ENCODE measurements at places on chromosomes 7 and 10.

GRCh38 chr10:13348216-13349017 is at the start of gene SEPHS1:
TSS of gene SEPHS1 (minus strand) at chr10:13348293. CDS start at chr10:13344950, 3,343 bp downstream.
- peak; percentile 89 for DNase-seq

- no peak for DNase-seq
These were observed 13.2 kb downstream of the CALML5 start for GRCh38 chr10:5485948-5486852.

DNA sequence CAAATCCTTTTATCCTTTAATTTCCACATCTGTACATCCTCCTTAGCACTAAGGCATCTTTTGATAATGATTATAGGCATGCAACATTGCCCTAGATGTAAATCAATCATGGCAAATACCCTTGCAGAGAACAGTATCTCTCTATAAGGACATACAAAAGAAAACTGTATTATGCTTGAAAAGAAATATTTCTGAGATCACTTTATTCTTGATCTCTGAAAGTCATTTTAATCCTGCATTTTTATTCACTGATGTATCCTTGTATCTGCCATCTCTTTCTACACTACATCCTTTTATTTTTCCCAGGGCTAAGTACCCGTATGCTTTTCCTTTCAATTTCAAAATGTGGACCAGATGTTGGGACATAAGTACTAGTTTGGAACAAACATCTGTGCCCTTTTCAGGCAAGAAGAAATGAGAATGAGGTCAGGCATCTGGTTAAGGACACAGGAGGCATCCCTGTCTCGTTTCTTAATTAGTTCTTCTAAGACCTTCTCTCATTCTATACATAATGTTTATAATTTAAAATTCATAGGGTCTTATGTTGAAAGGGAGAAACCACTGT is 338.6 kb downstream of the CNTNAP2 start:
- DNase-seq: no peak

GRCh38 chr10:777913-778479 is 88.5 kb upstream of the DIP2C start:
- no peak for DNase-seq

DNA sequence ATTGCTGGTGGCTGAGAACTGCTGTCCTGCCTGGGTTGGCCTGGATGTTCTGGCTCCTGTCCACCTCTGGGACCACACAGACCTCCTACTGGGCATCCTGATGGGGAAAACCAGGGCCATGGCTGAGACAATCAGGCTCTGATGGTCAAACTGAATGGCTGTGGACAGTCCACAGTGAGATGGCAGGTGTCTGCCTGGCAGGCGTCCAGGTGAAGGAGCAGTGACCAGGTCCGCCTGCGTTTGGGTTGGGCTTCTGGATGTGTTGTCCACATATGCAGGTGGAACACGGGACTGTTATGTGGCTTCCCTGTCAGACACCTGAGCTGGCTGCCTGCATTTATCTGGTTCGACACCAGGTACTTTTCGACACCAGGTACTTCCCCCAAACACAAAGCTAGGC is 241.7 kb downstream of the BUB3 start:
- DNase-seq: no peak

GRCh38 chr7:151383638-151384351 is 26.0 kb downstream of the WDR86 start:
- no peak for DNase-seq

- DNase-seq: no peak
These were observed 184.1 kb downstream of the DOCK4 start for GRCh38 chr7:112022128-112022527.

DNA sequence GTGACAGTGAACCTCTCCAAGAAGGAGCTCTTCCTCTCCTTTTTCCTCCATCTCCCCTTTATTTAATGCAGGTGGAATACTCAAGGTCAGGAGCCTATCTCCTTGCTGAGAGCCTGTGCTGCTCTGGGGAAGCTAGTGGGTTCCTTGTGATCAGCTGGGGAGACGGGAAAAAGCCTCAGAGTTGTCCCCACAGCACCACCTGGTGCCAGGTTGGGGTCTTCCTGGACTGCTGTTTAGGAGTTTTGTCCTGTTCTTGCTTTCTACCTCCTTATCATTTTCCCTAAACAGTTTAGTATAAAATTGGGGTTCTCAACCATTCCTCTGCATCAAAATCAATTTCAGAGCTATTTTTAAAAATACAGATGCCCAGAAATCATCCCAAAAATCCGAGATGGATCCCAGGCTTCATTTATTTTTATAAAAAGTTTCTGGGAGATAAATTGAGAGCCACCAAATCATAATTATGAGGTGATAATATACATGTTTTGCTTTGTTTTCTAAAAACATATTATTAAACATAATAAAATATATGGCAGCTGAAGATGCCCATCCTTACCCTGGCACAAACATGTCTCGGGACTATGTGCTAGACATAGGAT is 44.3 kb downstream of the MACC1 start:
- peak; percentile 35 for DNase-seq

- DNase-seq: no peak
These were observed 110.3 kb upstream of the TNRC18 start for GRCh38 chr7:5533821-5534367.

DNA sequence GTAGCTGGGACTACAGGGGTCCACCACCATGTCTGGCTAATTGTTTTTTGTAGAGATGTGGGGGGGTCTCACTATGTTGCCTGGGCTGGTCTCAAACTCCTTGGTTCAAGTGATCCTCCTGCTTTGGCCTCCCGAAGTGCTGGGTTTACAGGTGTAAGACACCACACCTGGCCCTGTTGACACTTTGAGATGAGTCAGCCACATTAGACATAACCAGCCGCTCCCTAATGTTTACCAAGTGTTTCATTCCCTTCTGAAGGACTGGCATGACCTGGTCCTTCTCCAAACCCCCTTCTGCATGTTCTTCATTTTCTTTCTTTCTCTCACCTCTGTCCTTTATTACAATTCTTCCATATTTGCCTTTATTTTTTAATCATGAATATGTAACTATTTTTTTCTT is 67.8 kb downstream of the TAF3 start:
- DNase-seq: no peak

DNA sequence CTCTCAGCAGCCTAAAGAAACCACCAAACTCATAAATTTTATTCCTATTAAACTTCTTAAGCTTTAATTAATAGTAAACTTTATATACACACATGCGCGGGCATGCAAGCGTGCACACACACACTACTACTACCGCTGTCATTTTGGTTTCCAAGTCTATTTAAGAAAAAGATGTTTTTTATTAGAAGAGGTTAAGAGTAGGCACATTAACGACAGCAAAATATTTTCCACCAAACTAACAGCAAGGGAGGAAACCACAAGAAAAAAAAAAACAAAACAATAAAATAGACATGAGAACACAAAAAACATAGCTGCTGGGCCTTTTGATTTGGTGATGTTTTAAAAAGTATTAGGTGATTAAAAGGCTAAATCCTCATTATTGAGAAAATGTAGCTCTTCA is 28.6 kb downstream of the RTKN2 start:
- no peak for DNase-seq

DNA sequence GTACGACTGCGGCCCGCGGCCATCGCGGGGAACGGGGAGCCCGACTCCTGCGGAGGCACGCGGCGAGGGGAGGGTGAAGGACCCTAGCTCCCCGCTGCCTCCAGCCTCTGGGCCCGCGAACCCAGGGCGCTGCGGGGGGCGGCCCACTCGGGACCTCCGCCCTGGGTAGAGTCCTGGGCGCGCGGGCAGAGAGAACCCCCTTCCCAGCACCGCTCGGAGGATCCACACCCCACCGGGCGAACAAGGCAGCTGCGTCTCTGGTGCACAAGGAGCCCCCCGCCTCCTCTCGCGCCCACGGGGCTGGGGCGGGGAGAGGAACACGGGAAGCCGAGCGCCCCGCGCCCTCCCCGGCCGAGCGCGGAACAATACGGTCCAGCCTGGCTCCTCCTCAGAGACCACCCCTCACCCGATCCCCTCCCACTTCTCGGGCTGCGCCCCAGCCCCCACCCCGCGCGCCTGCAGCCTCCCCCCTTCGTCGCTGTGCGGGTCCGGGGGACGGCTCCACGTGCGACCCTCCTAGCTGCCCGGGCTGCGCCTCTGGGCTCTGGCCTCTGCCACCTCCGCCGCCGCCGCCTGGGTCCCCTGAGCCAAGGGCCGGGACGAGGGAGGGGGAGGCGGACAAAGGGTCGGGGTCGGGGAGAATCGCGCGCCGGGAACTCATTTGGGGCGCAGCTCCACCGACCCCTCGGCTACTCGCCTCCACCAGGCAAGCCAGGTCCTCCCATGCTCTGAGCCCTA is at the start of gene WDR86:
Gene WDR86, minus strand, starts transcription at position 372 of the 738 bp plus-strand sequence. CDS start 449 bp downstream, outside the sequence.
- DNase-seq: peak; percentile 52

DNA sequence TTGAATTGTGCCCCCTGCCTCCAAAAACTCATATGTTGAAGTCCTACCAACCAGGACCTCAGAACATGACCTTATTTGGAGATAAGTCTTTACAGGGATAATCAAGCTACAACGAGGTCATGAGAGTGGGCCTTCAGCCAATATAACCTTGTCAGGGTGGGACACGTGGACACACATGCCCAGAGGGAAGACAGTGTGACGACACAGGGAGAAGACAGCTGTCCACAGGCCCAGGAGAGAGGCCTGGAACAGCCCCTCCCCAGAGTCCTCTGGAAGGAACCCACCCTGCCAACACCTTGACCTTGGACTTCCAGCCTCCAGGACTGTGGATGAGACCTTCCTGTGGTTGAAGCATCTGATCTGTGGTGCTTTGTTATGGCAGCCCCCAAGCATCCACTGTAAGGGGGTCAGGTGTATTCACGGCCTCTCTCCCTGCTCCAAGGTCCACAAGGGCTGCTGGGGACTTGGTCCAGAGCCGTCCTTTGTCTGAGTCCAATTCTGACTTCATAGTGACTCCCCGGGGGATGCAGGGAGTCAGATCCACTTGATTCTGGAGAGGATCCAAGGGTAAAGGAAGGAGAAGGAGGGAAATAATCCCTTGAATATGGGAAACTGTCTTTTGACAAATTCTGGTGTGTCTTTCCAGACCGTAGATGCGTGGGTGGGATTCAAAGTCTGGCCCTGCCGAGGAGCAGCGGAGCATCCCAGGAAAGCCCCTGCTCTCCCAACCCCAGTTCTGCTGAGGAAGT is 7.0 kb downstream of the CALML3 start:
- DNase-seq: peak; percentile 11

- no peak for DNase-seq
These were observed 207.9 kb downstream of the PHF14 start for GRCh38 chr7:11181590-11181989.

- no peak for DNase-seq
These were observed 105.4 kb upstream of the BET1 start for GRCh38 chr7:94109556-94109955.

GRCh38 chr7:22117222-22117621 is 171.5 kb upstream of the CDCA7L start:
- DNase-seq: no peak

- DNase-seq: no peak
These were observed 1.9 kb downstream of the COL1A2 start for GRCh38 chr7:94396596-94396995.

GRCh38 chr7:979886-980571 is 3.0 kb upstream of the CYP2W1 start:
- DNase-seq: no peak

- no peak for DNase-seq
These were observed 51.3 kb downstream of the AOC1 start for GRCh38 chr7:150903606-150904005.

GRCh38 chr10:101558204-101558603 is 29.9 kb downstream of the POLL start:
- DNase-seq: no peak

- DNase-seq: no peak
These were observed 898.6 kb downstream of the KCNMA1 start for GRCh38 chr10:76738991-76739390.

GRCh38 chr10:23516530-23516929 is 77.7 kb downstream of the OTUD1 start:
- DNase-seq: no peak

DNA sequence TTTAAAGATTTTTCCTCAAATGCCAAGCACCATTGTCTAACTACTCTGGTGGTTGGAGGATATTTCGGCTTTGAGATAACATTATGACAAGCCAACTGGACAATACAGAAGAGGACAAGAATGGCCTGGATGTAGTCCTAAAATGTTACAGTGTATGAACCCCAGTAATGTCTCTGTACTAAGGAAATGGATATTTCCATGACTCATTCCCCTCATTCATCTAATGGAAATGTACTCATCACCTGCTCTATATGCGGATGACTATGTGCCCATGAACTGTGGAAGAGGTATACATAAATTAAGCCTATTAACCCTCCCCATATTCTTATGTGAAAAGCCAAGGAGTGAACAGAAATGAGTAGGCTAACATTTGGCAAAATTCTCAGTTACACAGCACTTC is 207.9 kb downstream of the CACNA2D1 start:
- no peak for DNase-seq

DNA sequence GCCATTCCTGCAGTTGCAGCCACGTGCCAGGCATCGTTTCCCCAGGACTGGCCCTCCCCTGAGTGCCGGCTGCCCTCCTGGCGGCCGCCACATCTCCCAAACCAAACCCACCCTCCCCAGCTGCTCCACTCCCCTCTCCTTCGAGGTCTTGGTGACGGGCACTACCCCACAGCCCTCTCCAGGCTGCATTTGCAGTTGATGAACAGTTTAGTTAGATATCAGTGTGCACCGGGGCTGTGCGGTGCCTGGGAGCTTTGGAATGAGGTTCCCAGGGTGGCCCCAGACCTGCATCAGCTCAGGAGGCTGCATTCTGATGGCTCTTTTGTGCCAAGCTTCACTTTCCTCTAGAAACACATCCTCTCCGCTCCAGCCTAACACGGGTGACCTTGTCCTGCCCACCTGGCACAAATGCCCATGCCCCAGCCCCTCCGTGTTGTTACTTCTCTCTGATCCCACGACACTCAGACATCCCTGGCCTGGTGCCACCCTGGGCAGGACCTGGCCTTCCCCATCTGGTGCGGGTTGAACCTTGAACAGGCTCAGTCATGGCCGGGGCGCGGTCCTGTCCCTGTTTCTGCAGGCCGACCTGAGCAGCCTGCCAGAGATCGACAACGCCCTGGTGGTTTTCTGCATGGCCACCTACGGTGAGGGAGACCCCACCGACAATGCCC is 14.5 kb downstream of the TMEM120A start:
- no peak for DNase-seq

- no peak for DNase-seq
These were observed 32.9 kb upstream of the CRYGN start for GRCh38 chr7:151472644-151473380.

- no peak for DNase-seq
These were observed 95.2 kb upstream of the PTER start for GRCh38 chr10:16341637-16342036.

DNA sequence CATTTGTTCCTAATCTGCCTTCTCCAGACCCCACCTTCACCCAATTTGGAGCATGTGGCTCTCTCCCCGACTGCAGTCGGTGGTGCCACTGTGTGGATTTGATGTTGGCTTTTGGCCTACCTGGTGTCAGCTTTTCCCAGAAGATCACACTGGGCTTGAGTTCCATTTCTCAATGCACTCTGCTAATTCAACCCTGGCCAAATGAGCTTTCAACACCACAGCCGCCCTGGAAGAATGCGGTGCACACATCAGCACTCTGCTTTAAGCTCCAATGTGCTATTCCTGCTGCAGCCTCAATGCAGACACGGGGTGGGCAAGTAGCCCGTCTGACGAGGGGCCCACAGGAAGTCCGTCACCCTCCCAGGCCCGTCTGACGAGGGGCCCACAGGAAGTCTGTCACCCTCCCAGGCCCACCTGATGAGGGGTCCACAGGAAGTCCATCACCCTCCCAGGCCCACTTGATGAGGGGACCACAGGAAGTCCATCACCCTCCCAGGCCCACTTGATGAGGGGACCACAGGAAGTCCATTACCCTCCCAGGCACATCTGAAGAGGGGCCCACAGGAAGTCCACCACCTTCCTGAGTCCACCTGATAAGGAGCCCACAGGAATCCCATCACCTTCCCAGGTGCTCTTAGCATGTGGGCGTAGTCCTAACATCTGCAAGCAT is 64.4 kb downstream of the ASB13 start:
- DNase-seq: no peak

GRCh38 chr10:77400033-77400432 is 237.6 kb downstream of the KCNMA1 start:
- no peak for DNase-seq
